ENCODE measurements at places on chromosomes 1 and 21.

GRCh38 chr1:70504176-70504820 lies 93.2 kb downstream of the CTH start:
- peak; percentile 64 for DNase-seq

GRCh38 chr1:175410560-175410959 lies 218.0 kb upstream of the KIAA0040 start:
- DNase-seq: peak; percentile 78

GRCh38 chr1:153934746-153935145 lies 11.8 kb downstream of the DENND4B start:
- no peak for DNase-seq

DNA sequence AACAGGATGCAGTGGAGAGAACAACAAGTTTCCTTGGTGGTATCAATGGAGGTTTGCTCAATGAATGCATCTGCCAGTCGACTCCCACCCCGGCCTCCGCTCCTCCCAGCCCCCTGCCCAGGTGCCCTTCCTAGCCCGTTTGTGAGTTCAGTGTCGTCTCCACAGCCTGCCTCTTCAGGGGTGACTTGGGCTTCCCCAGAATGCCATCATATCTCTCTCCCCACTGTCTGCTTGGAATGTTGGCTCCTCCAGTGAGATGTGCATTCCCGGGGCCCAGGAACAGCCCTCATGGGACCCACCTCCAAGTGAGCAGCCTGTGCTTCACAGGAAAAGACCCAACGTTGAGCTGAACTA lies 30.5 kb downstream of the MATN1 start:
- no peak for DNase-seq

DNA sequence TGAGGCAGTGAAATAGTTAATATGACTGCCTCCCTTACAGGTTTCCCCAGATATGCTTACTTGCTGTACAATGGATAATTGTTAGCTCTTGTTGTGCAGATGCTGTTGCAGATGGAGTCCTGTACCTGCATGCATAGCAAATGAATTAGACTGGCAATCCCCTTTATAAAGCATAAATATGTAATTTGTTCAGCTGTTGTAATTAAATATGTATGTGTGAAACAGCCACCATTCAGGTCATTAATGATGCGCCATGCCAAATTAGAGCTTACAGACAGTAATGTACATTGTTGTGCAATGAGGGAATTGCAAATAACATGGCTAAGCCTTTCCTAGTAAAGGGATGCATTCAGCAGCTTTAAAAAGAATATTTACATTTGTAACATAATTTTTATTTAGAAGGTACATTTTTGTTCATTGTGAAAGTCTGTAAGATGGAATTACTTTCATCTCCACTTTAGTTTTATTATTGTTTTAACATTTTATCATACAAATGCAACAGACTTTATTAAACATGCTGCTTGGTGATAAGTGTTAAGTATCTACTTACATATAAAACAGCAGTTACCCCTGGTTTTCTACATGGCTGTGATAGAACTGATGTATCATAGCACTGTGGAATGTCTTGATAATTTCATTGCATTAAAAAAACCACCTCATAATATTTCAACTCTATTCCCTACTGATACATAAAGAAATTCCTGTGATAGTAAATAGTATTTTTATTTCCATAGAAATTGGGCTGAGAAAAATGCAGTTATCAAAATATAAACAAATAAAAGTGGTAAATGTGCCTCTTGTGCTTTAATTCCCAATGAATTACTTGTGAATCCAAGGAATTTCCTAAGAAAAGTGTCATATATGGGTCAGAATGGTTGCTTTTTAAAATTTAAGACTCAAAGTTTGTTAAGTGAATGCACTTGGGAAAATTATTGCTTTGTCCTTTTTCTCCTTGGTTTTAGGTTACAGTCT lies 99.0 kb downstream of the NFIA start:
- peak; percentile 65 for DNase-seq

Data from erythroblast (primary cell).